ENCODE measurements at places on chromosomes 16 and 17.

- DNase-seq = no peak
Measured at GRCh38 chr16:71540-72401, 660 bp downstream of the RHBDF1 start.

DNA sequence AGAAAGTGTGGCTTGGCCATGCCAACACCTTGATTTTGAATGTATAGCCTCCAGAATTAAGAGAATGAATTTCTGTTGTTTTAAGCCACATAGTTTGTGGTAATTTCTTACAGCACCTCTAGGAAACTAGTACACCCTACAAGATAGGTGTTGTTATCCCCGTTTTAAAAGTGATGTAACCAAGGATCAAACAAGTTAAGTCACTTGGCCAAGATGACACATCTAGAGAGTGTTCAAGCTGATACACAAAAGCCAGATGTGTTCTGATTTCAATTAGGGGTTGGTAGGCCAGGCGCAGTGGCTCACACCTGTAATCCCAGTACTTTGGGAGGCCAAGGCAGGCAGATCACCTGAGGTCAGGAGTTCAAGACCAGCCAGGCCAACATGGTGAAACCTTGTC is 396.5 kb upstream of the SOX9 start:
- DNase-seq = no peak

DNA sequence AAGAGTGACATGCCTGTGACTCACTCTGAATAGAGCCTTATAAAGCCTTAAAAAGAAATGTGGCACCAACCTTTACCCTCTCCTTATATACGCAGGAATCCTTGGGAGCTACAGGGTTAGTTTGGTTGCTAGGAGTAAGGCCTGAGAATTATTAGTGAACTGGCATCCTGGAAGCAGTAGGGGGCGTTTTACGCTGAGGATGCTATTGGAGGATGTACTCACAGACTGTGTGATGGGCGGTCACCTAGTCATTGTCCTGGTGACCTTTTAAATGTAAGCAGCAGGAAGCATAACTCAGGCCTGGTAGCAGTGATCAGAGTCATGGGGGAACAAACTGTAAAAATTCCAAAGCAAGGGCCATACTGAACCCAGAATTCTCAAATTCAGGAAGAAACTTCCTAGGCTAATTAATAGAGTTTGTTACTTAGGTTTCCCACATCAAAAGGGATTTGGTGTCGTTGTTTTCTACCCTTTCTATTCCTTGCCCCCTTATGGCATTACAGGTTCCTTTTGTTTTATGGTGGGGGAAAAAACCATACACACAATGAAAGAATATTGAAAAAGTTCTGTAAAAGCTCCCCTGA is 153.8 kb downstream of the SNX11 start:
- no peak for DNase-seq

GRCh38 chr16:13766334-13766733 is 153.6 kb upstream of the ERCC4 start:
- no peak for DNase-seq

GRCh38 chr17:74852237-74853047 is 7.2 kb downstream of the GRIN2C start:
- DNase-seq = peak; percentile 63

DNA sequence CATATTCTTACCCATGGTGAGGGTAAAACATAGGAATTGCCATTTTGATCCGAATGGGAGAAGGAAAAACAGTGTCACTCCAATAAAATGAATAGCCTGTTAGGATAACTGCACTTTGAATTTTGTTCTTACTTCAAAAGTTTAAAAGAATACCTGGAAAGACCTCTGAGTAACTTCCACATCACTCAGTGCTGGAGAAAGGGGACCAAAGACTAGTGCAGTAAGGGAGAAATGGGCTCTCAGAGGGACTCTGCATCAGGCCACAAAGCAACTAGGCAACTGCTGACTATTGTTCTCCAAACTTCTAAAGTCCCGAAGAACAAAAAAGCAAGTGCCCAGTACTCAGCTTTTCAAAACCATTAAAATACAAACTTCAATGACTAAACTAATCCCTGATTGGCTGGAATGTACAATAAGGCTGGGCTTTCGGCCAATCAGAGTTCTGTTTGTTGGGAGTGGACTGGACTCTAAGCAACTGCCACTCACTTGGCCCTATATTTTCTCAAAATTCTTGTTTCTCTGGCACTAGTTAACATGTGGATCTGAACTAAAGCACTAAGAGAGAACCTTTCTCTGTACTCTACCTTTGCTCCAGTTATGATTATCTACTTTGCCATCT is 6.2 kb downstream of the DNAJC7 start:
- no peak for DNase-seq

DNA sequence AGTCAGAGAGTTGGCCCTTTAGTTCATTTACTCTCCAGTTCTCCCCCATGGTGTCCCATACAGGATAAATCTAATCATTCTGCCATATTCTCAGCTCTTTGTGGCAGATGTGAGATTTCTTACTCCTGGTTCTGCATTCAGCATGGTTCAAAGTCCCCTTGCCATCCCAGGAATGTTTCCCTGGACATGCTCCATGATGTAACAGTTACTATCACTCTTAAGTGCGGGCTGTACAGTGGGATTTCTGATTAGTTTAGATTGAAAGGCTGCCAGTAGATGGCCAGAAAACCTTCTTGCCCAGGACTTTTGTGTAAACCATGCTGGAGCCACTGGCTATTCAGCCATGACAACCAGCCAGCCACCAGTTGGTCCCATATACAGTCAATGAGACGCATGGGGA is 10.4 kb downstream of the KRT37 start:
- no peak for DNase-seq

GRCh38 chr16:80045861-80046260 is 445.3 kb upstream of the MAF start:
- no peak for DNase-seq

DNA sequence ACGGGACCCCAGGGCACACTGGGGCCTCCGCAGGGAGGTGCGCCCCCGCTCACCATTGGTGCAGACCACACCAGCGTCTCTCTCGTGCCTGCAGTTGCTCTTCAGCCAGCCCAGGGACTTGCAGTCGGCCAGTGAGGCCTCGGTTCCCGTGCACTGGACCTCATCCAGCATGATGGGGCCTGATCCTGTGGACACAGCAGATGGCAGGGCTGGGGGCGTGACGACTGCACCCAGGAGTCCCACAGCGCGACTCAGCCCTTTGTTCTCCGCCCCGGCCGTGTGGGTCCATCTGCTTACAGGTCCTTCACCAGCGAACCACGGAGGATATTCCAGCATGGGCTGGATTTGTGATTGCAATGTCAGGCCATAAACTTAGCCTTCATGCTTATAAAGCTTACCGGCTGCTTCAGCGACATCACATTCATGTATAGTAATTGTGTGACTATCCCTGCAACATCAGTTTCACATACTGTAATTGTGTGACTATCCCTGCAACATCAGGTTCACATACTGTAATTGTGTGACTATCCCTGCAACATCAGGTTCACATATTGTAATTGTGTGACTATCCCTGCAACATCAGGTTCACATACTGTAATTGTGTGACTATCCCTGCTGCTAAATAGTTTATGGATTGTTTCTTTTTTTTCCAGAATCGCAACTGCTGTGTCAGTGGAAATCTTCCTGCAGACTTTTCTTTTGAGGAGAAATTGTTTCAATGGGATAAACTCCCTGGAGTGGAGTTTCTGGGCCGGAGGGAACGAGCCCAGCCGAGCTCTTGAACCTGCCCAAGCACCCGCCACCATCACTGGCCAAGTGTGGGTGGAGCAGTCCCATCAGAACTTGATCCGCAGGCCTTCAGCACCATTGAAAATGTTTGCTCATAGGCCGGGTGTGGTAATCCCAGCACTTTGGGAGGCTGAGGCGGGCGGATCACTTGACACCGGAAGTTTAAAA is 4.8 kb downstream of the LGALS3BP start:
- no peak for DNase-seq

DNA sequence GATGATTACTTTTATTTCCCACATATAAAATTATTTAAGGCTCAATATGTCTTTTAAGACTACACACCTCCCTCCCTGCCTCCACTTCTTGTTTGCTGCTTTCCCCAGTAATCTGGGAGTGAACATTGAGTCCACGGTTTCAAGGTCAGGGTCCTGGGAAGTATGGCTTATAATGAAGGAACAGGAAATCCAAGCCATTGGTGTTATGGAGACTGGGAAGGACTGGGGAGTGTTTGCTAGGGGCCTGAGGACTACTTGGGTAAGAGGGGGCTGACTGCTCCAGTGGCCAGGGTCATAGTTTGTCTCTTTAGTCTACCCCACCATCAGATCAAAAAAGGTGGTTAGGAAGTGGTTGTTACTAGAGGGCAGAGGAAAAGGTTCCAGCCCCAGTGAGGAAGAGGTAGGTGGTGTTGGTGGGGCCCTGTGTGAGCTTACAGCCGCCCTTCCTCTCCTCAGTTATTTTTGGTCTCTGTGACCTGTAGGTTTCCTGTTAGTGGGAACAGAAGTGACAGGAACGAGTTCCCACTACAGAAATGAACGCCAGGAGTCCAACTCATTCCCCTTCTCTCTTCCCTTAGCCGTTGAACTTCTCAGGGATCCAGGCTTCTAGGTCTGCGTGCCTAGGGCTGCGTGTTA is 742 bp upstream of the SLC16A13 start:
- DNase-seq = no peak

GRCh38 chr17:21078016-21078780 is 35.4 kb upstream of the USP22 start:
- no peak for DNase-seq

DNA sequence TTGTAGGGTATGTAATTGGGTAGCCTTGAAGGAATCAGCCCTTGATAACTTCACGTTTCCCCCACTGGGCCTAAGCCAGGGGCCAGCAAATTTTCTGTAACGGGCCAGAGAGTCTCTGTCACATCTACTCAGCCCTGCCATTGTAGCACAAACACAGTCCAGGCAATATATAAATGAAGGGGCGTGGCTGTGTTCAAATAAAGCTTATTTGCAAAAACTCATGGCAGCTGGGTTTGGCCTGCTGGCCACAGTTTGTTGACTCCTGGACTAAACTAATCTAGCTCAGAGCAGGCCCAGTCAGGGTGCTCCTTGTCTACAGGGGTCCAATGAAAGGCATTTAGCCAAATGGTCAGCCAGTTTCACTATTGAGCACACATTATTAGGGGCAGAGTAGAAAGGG is 141.6 kb downstream of the CCDC182 start:
- no peak for DNase-seq

GRCh38 chr17:74757502-74757901 is 9.1 kb downstream of the NHERF1 start:
- no peak for DNase-seq

- no peak for DNase-seq
Measured at GRCh38 chr17:65514541-65514940, 46.9 kb downstream of the AXIN2 start.

DNA sequence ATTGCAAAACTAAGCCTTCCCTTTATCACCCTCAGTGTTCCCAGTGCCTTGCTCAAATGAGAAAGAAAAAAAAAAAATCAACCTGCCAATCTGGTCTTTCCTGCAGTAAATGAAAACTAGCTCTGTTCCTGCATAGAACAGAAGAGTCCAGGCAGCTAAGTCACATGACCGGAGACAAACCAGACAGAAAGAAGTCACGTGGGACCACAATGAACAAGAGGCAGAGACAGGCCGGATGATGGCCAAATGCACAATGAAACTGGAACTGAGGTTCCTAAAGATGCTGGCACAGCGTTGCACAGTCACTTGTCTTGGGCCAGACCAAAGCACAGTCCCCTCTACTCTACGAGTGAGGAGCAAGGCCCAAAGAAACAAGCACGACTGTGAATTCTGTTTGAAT is 172.5 kb downstream of the GRIN2A start:
- no peak for DNase-seq

- DNase-seq = no peak
Measured at GRCh38 chr17:74235911-74236371, 22.6 kb downstream of the TTYH2 start.

DNA sequence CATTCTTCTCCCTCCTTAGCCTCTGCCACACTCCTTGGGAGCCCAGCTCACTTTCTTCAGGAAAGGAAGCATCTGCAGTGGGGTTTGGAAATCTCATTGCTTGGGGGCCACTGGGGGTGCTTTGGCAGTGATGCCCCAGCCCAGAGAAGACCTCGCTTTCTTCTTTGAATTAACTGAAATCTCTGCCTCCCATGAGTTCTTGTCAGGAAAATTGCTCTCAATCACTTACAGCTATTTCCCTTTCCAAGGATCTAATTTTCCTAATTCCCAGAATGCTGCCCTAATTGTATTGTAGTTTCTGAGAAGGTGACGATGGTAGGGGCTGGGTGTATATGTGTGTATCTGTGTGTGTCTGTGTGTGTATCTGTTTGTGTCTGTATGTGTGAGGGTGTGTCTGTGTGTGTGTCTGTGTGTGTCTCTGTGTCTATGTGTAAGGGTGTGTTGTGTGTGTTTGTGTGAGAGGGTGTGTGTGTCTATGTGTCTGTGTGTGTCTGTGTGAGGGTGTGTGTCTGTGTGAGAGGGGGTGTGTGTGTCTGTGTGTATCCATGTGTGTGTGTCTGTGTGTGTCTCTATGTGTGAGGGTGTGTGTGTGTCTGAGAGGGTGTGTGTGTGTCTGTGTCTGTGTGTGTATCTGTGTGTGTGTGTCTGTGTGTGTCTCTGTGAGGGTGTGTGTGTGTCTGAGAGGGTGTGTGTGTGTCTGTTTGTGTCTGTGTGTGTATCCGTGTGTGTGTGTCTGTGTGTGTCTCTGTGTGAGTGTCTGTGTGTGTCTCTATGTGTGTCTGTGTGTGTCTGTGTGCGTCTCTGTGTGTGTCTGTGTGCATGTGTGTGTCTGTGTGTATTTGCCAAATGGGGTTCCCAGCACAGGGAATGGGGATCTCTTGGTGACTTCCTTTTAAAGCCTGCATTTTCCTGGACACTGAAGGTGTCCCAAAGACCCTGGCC is 83.5 kb upstream of the DNAJA2 start:
- no peak for DNase-seq

- DNase-seq = no peak
Measured at GRCh38 chr16:73483076-73483791, 435.3 kb upstream of the ZFHX3 start.

GRCh38 chr16:81524382-81524781 is 79.8 kb downstream of the CMIP start:
- DNase-seq = no peak

GRCh38 chr16:67847064-67847861 is at the start of gene CENPT:
Gene CENPT (minus strand): TSS chr16:67847693. CDS start chr16:67833859, 13,834 bp downstream.
- no peak for DNase-seq

GRCh38 chr16:3659251-3659650 is 4.8 kb downstream of the DNASE1 start:
- DNase-seq = no peak

- no peak for DNase-seq
Measured at GRCh38 chr16:54286090-54286365, 559 bp downstream of the IRX3 start.

DNA sequence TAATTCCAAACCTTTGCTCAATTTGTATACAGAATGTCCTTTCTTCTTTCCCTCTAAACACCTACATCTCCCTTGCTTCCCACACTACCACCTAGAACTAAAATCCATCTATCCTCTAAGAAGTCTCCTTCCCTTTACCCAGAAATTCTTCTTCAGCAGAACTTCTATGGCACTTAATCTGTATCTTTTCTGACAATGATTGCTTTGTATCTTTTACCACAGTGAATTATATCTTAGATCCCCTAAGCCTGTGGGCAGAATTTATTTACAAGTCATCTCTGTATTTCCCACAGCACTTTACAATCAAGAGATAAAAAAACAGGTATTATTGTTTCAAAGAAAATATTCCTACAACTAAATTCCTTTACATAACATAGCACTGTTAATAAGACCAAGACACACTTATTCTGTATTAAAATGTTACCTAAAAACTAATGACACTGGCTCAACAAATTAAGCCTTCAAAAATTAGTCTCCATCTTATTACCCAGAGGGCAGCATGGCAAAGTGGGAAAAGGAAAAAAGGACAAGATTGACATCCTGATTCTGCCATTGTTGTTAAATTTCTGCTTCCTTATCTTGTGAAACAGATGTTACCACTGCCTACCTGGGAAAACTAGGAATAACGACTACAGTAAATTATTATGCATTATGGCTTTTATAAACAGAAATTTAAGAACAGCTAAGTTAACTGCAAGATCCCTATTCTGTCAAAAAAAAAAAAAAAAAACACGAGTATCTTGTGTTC is 42.8 kb downstream of the KANSL1 start:
- DNase-seq = no peak
